ENCODE measurements at places on chromosomes 12 and 14.

GRCh38 chr12:10268037-10268436 is 39.6 kb upstream of the KLRD1 start:
- no peak for DNase-seq

GRCh38 chr12:131912518-131913274 is 16.4 kb upstream of the PUS1 start:
- DNase-seq: no peak

- no peak for DNase-seq
Observed at GRCh38 chr12:72228424-72228823, 43.7 kb upstream of the TRHDE start.

GRCh38 chr12:68835333-68835908 is 27.4 kb downstream of the MDM2 start:
- DNase-seq: no peak

- no peak for DNase-seq
Observed at GRCh38 chr12:54374562-54375258, 9.8 kb downstream of the ZNF385A start.

GRCh38 chr14:74566174-74567141 is 45.6 kb downstream of the LTBP2 start:
- no peak for DNase-seq

DNA sequence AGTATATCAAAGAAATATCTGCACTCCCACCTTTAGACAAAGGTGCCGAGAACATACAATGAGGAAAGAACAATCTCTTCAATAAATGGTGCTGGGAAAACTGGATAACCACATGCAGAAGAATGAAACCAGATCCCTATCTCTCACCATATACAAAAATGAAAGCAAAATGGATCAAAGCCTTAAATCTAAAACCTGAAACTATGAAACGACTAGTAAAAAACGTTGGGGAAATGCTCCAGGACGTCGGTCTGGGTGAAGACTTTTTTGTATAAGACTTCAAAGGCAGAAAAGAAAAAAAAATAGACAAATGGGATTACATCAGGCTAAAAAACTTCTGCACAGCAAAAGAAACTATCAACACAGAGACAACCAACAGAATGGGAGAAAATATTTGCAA is 83.8 kb downstream of the PPM1A start:
- DNase-seq: no peak

DNA sequence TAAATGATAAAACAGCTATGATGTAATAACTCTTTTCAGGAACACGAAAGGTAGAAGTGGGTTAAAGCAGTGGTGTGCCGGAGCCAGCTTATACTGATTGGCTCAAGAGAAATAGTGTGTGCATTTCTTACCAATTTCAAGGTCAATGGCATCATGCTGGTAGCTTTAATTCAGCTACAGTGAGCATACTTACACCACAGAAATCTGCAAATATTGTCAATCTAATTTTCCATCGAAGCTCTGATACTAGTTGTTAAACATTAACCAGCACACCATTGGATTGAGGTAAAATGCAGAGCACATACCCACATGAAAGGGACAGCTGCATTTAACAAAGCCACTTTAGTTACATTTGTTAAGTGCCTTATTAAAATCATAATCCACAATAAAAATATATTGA is 225.7 kb downstream of the KCNC2 start:
- no peak for DNase-seq

DNA sequence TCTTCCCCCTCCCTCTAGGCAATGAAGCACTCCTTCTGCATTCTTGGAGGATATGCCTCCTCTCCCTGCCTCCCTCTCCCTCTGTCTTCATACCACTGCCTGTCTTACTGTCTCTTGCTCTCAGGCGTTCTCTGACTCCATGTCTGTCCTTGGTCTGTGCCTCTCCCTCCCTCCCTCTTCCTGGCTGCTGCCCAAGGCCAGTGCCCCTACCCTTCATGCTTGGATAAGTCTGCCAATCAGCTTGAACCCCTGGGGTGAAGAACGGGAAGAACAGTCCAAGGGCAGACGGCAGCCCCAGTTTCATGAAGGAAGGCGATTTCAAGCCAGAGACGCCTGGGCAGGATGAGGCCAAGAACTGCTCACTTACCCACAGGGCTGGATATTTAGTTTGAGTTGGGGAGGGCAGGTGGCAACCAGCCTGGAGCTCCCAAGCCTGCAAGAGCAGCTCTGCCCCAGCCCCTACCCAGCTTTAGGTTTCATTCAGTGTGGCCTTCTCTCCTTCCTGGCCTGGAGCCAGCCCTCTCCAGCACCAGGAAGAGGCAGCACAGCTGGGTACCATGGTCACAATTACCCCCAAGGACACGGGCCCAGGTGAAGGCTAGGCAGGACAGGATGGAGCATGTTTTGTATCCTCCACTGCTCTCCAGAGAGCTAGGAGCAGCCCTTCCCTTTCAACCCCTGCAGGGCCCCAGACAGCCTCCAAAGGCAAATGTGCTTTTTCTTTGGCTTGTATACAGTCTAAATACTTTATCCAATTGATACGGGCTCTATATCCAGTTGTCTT is 35.8 kb upstream of the LTBP2 start:
- no peak for DNase-seq

DNA sequence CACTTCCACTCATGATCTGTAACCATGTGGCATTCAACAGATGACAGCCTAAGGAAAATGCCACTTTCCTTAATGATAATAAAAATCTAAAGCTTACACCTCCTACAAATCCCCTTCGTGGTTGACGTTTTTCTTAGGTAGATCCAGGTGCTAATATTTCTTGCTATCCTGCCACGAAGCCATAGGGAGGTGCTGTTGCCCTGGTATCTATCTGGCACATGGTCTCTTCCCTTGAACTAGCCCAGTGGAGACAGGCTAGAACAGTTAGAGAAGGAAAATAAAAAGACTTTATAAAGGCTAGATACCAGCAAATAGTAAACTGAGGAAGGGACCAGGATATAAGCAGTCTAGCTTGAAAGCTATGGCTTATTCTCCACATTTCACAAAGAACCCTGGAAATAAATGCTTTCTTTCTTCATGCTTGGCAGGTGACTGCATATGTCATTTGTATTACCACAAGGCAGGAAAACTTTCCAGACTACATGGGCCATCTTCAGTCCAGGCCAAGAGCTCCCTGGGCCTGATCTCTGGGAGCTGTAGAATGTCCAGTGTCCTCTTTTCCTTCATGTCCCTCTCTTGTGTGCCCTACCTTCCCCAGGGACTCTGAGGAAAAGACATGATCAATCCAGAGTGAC is 15.3 kb downstream of the SPIC start:
- peak; percentile 61 for DNase-seq

DNA sequence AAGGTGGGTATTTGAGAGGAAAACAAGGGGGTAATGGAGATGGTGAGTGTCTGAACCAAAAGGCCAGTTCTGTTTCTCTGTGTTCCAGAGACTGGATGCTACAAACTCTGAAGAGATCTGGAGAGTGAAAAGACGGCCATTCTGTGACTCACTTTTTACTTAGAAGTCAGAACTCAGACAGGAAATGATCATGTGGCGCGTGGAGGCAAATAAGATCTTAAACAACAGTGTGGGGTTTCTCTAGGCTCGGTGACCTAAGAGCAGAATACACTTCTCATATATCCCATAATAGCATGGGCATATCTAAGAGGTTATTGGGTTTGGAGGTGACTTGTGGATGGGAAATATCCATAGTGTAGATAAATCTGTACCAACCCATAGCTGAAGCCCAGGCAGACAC is 463.5 kb downstream of the TMEM132D start:
- DNase-seq: no peak

DNA sequence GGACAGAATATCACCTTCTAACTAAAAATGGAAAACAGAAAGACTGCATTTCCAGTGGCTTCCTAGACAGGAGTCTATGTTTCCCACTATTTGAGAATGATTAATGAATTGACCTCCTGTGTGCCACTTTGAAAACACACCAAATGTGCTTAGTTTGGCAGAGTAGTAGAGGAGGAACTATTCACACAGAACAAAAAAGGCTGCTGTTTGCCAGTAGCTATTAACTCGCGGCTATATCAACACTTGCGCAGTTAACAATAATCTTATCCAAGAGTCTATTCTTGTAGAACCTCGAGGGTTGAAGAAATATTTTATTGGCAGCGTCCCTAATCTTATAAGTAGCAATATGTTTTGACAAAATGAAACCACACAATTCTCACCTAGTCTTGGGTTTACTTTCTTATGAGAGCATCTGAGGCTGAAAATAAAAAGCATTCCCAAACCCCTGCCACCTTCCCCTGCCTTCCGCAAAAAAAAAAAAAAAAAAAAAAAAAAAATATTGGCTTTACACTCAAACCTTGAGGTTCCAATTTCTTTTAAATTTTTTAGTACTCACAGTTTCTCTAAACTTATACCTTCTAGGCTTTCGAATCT is 127.3 kb upstream of the FLRT2 start:
- no peak for DNase-seq

DNA sequence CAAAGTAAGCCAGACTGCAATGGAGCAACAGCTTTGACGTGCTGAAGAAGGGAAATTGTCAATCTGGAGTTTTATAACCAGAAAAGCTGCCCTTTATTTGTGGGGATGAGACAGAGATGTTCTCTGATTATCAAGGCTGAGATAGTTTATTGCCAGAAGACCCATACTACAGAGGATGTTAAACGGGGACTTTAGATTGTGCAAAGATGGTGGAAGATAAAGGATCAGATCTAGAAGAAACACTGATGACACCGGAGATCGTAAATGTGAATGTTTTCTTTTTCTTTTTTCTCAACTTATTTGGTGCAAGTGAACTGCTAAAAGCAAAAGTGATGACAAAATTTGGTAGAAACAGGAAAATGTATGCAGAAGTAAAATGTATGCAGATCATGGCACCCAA is 178.3 kb upstream of the PLEKHG7 start:
- DNase-seq: no peak

GRCh38 chr14:24237463-24237955 is 4.8 kb downstream of the GMPR2 start:
- no peak for DNase-seq

GRCh38 chr12:131038159-131038558 is 84.5 kb downstream of the ADGRD1 start:
- no peak for DNase-seq

- no peak for DNase-seq
Observed at GRCh38 chr14:50340963-50341362, 28.8 kb downstream of the DMAC2L start.

GRCh38 chr14:87869619-87870583 is 123.1 kb downstream of the GALC start:
- DNase-seq: no peak

GRCh38 chr12:19402211-19402610 is 37.1 kb upstream of the AEBP2 start:
- no peak for DNase-seq

GRCh38 chr12:110109037-110109836 is 14.9 kb upstream of the IFT81 start:
- peak; percentile 97 for DNase-seq

GRCh38 chr12:26953447-26953846 is 15.2 kb downstream of the FGFR1OP2 start:
- DNase-seq: peak; percentile 36

DNA sequence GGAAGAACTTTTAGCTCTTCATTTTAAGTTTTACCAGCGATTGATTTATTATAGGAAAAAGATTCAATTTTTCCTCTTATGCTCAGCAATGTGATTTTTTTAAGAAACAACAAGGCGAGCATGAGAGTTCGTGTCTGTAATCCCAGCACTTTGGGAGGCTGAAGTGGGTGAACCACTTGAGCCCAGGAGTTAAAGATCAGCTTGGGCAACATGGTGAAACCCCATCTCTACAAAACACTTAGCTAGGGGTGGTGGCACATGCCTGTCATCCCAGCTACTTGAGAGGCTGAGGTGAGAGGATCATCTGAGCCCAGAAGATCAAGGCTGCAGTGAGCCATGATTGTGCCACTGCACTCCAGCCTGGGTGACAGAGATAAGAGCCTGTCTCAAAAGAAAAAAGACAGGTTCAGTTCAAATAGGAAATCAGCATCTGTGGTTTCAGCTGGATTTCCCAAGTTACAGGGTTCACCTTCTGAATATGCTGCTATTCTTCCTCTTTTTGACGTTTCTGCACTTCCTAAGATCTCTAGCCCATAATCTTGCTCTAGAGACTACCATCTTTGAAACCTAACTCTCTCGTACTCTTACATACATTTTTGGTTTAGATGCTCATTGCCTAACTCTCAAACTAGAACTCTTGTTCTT is 274.7 kb downstream of the SEC23A start:
- DNase-seq: no peak

DNA sequence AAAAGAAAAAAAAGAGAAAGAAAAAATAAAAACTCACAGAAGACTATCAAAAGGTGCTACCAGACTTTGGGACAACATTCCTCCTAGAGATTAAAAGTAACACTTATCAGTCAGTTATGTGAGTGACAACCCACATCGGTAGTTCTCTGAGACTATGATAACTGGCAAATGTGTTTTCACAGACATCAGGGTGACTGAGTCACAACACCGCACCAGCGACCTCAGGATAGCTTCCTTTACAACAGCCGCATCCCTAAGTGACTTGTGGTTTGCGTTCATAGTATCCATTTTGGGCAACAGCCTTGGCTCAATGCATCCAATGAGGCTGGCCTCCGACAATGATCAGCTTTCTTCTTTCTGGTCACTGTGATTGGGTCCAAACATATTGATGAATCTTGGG is 359.1 kb downstream of the TMEM132D start:
- no peak for DNase-seq

DNA sequence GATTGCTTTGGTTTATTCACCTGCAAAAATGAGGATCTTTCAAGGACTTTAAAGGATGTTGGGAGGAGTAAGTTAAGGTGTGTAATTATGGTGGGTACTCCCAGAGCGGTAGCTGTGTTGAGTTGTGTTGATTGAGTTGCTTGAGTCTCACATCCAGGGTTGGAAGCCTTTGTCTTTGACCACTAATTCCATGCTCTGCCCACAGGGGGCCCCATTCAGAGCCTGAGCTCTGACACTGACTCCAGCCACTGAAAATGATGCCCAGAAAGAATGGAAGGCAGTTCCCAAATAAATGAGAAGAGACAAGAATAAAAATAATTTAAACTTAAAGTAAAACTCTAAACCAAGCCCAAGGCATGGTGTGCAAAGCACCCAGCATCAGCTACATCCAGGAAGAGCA is 237.4 kb upstream of the PWP1 start:
- DNase-seq: no peak

DNA sequence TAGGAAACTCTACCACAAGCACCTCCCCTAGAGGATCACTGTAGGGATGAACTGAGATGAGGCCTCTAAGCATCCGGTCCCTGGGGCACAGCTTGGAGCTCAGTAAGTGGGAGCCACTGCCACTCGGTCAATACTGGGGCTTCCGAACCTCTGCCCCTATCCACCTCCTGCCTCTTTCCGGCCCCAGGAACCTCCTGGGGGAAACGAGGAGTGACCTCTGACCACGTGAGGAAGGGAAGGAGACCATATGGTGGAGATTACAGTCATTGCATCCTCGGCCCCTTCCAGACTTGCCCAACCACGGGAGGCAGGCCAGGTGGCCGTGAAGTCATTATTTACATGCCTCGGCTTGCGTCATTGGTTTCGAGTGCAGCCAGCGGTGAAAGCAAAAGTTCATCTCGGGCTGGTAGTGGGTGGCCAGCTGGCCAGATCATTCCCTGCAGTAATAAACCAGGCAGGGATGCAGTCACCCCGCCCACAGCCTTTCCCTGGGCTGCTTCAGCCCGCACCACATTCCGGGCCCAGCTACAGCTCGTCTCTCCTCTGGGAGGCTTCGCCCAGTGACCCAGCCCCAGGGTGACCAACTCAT is 65.4 kb downstream of the C14orf132 start:
- DNase-seq: peak; percentile 78
